ENCODE measurements at places on chromosomes 4 and X.
A peak's percentile ranks its signal among the peaks of the same experiment; 100 is the strongest.

- no peak for DNase-seq
Measured at GRCh38 chr4:62495032-62495431, 1294.9 kb downstream of the ADGRL3 start.

GRCh38 chr4:46830971-46831454, 78.0 kb downstream of the COX7B2 start:
- no peak for DNase-seq

DNA sequence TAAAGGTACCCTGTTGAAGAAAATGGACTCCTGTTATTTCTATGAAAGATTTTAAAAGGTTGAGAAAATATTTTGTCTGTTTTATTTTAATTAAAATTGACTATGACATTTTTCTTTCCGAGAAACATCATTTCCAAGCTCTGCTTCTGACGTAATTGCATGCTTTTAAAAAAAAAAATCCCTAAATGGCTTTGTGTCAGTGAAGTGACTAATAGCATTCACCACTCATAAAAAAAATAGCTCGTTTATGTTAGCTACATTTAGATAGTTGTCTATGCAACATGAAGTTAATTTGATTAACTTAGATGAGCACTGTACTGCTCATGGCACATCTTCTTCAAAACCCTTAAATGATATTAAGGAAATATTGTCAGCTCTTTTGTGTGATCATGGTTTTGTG, 105.1 kb upstream of the KLHL13 start:
- no peak for DNase-seq

GRCh38 chr4:6120361-6120760, 80.0 kb downstream of the JAKMIP1 start:
- no peak for DNase-seq

- no peak for DNase-seq
Measured at GRCh38 chrX:31649201-31649600, 577.4 kb upstream of the FTHL17 start.

DNA sequence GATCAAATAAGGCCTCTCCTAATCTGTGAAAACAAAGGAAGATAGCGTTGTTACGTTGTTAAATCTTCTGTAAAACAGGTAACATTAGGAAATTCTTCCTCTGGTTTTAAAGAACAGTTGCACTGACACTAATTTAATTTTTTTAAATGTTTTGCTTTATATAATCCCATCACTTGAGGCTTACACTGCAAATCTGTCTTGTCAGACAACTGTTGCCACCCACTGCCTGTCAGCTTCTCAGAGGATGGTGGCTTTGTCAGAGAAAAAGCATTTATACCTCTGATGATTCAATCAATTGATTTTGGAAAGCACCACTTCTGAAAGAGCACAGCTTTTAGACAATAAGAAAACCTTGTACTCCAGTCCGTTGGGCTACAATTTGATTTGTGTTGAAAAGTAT, 799.1 kb downstream of the FSTL5 start:
- DNase-seq, result no peak

DNA sequence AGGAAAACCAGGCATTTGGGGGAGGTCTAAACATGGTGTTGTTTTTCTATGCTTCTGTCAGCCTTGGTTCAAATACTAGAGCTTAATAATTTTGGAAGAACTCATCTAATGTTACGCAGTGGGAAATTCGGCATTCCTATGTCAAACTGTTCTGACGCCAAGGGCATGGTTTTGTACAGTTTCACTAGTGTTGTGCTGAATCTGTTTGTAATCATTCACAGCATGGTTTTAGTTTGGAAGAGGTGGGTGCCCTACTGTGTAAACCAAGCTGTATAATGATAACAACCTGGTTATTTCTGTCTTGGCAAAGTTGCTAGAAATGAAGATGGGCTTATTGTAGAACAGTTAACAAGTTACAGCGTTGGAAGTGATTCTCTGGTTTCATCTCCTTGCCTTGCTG, 5.2 kb downstream of the DDX3X start:
- DNase-seq, result no peak

DNA sequence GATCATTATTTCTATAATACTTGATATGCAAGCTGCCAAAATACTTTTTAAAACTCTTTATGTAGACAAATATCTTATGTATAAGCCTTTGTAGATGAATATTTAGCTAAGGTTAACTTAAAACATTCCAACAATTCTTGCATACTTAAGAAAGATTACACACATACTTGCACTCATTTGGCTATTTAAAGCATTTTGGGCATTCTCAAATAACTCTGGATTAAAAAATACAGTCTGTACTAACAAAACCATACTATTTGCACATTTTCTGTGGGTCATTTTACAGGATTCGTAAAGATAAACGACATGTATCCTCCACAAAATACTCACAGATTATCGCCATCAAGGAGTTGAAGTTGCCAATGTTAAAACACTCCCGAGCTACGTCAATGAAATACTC, 26.5 kb downstream of the RASGEF1B start:
- no peak for DNase-seq

DNA sequence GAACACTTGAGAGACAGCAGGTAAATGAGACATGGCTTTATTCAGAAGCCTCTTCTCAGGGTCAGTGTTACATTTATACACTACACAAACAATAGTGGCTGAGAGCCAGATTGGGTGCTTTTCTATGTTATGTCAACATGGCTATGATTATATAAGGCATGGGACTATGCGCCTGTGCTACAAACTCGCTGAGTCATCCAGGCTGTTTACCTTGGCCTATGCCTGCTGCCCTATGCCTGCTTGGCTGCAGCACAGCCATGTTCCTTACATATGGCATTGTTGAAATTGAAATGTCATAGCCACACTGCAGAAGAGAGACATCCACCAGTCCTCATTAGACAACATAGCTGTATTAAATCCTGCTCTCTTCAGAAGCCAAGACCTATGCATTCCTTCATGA, 236.3 kb upstream of the NWD2 start:
- peak; percentile 6 for DNase-seq

GRCh38 chr4:141610365-141610764, 26.0 kb upstream of the IL15 start:
- no peak for DNase-seq

DNA sequence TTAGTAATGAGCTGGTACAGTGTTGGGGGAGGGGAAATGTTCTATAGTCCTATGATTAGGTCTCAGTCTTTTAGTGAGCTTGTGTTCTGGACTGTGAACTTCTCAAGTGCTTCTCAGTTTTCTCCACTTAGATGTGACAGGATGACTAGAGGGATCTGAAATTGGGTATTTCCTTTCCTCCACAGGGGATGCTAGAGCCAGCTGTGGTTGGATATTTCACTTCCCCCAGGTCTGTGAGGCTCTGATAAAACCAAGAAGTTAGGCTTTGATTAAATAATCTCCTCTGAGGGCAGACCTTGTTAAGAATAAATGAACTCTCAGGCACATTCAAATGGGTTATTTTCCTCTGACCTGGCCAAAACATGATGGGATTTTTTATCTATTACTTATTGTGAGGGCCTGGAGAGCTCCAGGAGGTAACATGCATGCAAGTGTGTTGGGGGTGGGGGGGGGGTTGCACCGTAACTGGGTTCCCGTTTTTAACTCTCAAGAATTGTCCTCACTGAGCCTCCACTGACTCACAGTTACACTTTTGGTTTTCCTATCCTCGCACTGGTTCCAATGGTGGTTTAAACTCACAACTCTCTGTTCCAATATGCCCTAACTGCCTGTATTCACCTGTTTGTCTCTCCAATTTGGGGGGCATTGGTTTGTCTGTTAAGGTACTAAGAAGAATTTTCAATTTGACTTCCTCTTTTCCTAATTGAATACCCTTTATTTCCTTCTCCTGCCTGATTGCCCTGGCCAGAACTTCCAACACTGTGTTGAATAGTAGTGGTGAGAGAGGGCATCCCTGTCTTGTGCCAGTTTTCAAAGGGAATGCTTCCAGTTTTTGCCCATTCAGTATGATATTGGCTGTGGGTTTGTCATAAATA, 28.1 kb upstream of the GLRA3 start:
- DNase-seq, result no peak

DNA sequence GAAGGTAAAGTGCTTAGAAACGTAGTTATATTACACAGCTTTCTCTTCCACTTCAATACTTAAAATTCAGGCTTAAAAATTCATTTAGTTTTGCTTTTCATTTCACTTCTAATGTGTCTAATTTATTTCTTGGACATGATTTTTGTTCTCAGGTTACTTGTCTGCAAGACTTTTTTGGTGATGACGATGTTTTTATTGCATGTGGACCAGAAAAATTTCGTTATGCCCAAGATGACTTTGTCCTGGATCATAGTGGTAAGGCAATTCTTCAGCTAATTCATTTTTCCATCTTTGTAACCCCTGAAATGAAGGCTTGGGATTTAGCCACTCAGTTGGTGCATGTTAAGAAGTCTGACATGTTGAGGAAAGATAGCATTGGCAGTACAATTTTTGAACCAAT, 114.7 kb downstream of the DCLK2 start:
- DNase-seq, result no peak

DNA sequence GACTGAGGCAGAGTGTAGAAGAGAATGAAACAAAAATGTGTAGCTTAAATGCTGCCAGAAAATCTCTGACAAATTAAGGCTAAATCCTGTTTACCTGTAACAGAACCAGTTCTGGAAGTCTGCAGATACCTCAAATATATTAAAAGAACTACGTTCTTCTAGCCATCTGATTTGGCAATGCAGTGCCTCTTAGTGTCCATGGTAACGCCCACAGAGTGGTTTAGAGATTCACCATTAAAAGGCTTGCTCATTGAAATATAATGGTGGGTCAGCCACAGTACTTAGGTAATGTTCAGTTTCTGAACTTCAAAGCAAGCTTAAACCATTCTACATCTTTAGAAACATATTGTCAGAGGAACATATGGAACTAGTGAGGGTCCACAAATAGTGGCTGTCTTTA, 23.2 kb upstream of the LUZP4 start:
- no peak for DNase-seq

- no peak for DNase-seq
Measured at GRCh38 chr4:104966349-104967033, 180.2 kb upstream of the TET2 start.

- no peak for DNase-seq
Measured at GRCh38 chrX:78375894-78376293, 48.5 kb upstream of the CYSLTR1 start.

- DNase-seq, result no peak
Measured at GRCh38 chr4:101851672-101852071, 61.1 kb downstream of the BANK1 start.

GRCh38 chr4:139887376-139887802, 221.8 kb downstream of the MGST2 start:
- no peak for DNase-seq

GRCh38 chr4:24895461-24895860, 17.4 kb downstream of the CCDC149 start:
- DNase-seq, result no peak

DNA sequence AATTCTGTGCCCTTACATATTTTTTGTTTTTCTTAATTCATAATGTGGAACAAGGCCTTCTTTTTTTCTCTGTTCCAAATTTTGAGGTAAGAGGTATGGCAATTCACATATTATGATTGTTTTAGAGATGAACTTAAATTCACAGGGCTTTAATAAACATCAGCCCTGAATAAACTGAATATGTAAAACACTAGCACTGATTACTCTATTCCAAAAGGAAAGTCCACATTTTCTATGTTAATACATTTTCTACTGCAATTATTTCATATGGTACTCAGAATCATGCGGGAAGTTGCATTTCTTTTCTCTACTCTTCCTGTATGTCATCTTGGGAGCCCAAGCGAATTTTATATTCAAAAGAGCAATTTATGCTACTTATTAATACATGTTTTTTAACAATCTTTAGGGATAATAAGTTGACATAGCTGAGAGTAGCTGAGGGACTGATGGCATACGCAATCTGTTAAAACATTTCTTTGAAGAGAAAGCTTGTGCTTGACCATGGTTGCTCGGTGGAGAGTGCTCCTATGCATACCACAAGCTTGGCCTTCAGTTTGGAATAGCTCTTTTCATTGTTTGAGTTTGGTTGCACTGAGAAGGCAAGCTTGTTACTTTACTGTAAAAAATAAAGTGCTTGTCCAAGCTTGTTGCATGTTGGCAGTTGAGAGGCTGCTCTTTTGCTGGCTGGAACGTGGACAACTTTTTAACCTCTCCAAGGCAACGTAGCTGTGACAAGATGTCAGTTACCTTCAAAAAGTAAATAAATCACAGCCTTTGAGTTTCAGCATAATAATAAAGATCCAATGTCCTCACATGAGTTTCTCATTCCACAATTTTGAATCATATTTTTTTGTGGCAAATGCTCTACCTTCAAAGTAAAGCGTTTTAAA, 196.3 kb upstream of the SPRY1 start:
- no peak for DNase-seq

DNA sequence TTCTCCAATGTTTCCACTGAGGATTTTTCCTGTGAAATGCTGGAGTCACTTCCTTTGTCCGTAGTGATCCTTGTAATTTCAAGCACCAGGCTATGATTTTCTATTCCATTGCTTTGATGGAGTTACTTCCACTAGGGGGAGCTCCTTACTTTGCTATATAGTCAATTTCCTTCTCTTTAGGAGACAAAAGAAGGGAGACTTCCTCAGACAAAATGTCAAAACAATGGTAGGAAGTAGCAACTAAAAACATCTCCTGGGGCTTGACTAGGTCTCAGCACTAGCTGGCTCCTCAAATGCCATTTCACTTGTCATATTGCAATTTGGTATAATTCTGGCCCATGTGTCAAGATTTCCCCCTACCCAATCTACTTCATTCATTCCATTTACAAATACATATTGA, 24.1 kb downstream of the ZCCHC12 start:
- DNase-seq, result peak; percentile 53

GRCh38 chrX:26649534-26649933, 433.6 kb downstream of the MAGEB5 start:
- DNase-seq, result peak; percentile 47

DNA sequence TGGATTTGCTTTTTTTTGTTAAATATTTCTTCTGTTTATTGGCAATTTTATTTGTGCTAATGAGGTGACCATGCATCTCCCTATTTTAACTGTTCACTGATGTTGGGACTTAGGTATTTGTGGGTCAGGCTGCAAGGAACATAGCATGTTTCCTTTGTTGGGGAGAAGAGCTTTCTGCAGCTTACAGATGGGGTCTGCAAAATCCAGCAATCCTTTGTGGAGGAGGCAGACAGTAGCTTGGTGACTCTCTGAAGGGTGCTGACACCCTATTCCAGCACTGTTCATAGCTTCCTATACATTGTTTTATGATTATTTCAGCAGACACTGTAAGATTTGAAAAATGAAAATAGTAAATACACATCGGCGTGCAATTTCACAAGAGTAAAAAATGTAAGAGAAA, 491.7 kb downstream of the RAPGEF2 start:
- no peak for DNase-seq

DNA sequence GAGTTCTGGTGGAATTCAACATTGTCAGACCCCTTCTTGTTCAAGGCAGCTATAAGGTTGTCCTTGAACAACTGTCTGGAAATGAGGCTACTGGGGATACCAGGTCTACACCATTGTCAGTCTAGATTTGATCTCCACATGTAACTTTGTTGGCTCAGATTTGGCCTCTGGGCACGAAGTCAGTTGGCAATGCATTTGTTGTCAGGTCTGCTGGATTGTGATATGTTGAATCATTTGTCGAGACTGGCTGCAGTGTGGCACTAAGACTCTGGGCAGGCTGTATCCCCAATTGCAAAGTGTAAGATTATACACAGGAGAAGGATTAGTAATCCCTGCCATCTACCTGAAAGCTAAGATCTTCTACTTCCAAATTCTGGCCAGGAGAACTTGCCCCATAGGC, 26.5 kb downstream of the ZNF81 start:
- DNase-seq, result no peak

All from RPMI8226 (cell line).